ENCODE measurements at places on chromosomes 4 and X. TPM values are rescaled to one million over a fixed set of nuclear protein-coding genes. Genes with fewer than 3 reads are reported as not detected.

- DNase-seq, result no peak
These were observed at the start of gene GALNTL6 for GRCh38 chr4:171812665-171813525. Gene GALNTL6, plus strand, starts transcription at chr4:171813404.

DNA sequence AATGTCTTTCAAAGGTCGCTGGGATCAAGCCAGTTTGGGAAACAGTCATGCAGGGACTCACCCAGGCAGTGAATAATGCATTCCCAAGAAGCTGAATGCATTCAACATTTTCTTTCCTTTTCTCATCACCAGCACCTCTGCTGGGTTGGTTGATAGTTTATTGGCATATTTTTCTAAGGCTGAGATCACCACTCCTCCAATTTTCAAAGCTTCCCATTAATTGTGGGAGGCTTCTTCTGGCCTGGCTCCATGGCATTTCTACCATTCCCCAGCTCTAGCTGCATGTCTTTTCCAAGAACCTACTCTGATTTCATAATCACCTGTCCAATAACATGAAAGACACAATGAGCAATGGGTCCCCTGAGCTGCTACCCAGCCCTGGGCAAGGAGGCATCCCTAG is 35.8 kb downstream of the CHRDL1 start:
- no peak for DNase-seq

GRCh38 chr4:169963998-169964397 is 62.2 kb downstream of the MFAP3L start:
- DNase-seq, result no peak

GRCh38 chr4:3443750-3444309 is 2.1 kb downstream of the HGFAC start:
- DNase-seq, result no peak

Gene CT45A1
- total RNA-seq, result not detected

DNA sequence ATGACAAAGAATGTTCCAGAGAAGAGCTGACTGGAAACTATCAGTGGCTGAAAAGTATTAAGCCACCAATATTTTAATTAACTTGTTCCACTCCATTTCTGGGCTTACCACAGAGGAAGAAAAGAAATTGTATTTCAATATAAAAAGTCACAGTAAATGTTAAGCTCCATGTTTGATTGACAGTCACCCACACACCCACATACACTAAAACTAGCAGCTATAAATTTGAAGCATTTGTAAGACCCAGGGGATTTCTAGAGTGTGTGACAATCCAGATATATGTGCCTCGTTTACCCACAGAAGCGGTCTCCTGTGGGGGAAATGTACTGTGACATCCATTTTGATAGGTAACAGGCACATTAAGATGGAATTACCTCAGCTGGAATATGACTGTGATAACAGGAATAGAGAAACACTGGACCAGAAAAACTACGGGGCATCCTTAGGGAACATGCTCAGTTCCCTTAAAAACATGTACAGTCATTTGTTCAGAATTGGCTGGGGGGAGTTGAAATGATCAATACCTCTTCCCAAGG is 39.0 kb upstream of the RASGEF1B start:
- no peak for DNase-seq

Gene MAGEC2
- not detected for total RNA-seq

GRCh38 chr4:78763763-78764387 is 12.3 kb upstream of the BMP2K start:
- no peak for DNase-seq

Gene FDCSP
- total RNA-seq, result not detected

Gene ASB12
- not detected for total RNA-seq

GRCh38 chr4:26023203-26023972 is 109.4 kb downstream of the SMIM20 start:
- DNase-seq, result no peak

- DNase-seq, result no peak
These were observed 3.3 kb upstream of the LRAT start for GRCh38 chr4:154740462-154740861.

- no peak for DNase-seq
These were observed 529.1 kb upstream of the INTU start for GRCh38 chr4:127103681-127104115.

GRCh38 chrX:49309401-49309981 is 6.0 kb downstream of the GAGE10 start:
- DNase-seq, result no peak

Gene RXFP1
- not detected for total RNA-seq

DNA sequence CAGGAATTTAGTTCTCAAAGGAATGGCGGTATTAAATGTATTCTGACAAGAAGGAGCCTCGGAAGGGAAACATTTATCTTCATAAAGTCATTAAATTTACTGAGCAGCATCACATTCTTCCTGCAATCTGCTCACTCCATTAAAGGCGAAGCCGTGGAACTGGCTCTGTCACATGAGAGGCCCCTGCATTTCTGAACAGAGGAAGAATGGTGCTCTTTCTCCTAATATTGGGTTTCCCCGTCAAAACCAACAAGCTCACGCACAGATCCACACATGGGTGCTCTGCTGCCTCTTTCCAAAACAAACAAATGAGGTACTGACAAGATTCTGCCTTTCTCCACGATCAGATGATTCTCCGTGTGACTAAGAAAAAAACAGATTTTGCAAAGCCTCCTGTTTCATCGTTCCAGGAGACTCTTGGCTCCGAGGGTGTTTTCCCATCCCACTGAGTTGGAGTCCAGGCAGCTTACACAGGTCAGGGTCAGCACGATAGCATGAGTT is 191.2 kb downstream of the IDS start:
- DNase-seq, result peak; percentile 15

- no peak for DNase-seq
These were observed 429.1 kb upstream of the INTU start for GRCh38 chr4:127203562-127204200.

Gene HSD17B10
- 85.1 TPM for total RNA-seq
